NCI-H1436 treated with DMSO at 0.1 percent for 48 hours (cell line): ENCODE measurements at places on chromosomes 1 and 21.

- DNase-seq, result no peak
Observed at GRCh38 chr1:20589331-20590278, 708 bp downstream of the CDA start.

DNA sequence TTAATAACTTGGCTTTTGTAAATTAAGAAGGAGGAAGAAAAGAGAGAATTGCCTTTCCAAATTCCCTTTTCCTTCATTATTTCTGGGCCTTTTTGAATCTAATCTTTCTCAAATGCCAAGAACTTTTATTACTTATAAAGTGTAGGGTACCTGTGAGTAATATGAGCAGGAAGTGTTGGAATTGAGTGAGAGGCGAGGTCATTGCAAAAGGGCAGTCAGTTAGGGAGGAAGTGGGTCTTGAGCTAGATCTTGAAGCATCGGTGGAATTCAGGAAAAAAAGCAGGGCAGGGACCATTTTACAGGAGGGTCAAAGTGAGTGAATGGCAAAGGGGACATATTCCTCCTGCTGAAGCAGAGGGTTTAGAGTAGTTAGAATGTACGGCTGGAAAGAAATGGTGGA, 23.4 kb downstream of the DDI2 start:
- DNase-seq, result no peak

DNA sequence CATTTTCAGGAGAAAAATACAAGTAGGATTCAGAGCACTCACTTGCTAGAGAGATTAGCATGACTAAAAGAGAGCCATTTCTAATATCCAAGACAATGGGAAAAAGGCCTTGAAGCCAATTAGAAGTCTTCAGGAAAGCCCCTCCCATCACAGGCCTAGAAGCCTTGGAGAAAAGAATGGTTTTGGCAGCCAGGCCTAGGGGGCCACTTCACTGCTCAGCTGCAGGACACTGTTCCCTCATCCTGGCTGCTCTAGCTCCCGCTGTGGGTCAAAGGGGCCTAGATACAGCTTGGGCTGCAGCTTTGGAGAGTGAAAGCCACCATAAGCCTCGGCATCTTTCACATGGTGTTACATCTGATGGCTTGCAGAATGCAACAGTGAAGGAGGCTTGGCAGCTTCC, 62.8 kb downstream of the RGS4 start:
- no peak for DNase-seq

GRCh38 chr1:163672976-163673758, 351.4 kb downstream of the NUF2 start:
- no peak for DNase-seq

DNA sequence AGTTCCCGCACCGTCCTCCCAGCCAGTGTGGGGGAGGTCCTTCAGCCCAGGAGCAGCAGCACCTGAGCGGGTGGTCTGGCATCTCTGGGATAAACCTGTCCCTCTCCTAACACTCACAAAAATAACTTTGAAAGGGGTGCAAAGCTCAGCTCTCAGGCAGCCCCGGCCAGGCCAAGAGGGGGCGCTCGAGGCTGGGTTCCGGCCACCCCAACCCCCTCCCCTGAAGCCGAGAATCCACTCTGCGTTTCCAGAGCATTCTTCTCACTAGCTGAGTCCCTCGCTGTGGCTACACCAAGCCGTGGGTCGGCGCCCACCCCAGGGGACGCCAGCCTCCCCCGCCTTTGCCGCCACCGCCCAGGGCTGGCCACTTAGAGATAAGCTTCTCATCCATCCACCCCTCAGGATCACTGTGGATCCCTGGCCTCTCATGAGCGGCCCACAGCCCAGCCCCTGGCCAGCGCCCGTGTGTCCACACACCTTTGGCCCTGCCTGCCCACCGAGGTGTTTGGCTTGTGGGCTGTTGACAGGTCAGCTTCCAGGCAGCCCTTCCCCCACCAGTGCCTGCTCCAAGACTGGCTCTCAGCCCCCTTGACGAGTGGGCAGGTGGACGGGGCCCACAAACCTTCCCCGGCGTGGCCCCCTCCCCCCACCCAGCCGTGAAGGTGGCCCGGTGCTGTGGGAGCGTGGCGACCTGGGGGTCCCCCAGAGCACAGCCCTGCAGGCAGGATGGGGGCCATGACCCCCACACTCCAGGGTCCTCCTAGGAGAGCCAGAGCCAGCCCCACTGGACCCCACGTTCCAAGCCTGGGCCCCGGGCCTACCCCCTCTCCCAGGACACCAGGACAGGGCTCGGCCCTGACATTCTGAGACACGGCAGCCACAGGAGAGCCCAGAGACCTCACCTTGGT, 1.9 kb downstream of the FTCD start:
- no peak for DNase-seq

GRCh38 chr1:163414778-163415177, 93.0 kb downstream of the NUF2 start:
- DNase-seq, result no peak

DNA sequence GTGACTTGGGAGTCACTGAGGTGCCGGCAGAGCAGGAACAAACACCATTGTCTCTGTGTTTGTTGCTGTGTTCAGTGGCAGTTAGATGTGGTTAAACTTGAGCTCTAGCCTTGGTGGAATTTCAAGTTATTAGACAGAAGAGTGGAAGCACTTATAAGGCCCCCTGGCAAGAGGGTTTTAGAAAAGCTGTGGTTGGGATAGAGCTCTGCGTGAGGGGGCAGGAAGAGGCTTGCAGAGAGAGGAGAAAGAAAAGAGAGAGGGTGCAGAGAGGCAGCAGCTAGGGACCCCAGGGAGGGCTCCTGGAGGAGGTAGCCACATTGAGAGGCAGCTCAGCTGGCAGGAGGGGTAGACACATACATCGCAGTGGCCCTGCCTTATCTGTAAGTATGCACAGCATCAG, 128.2 kb downstream of the GALNT2 start:
- no peak for DNase-seq

GRCh38 chr1:169202791-169203665, 96.5 kb downstream of the ATP1B1 start:
- no peak for DNase-seq

- DNase-seq, result no peak
Observed at GRCh38 chr1:26278724-26279455, 996 bp upstream of the SH3BGRL3 start.

DNA sequence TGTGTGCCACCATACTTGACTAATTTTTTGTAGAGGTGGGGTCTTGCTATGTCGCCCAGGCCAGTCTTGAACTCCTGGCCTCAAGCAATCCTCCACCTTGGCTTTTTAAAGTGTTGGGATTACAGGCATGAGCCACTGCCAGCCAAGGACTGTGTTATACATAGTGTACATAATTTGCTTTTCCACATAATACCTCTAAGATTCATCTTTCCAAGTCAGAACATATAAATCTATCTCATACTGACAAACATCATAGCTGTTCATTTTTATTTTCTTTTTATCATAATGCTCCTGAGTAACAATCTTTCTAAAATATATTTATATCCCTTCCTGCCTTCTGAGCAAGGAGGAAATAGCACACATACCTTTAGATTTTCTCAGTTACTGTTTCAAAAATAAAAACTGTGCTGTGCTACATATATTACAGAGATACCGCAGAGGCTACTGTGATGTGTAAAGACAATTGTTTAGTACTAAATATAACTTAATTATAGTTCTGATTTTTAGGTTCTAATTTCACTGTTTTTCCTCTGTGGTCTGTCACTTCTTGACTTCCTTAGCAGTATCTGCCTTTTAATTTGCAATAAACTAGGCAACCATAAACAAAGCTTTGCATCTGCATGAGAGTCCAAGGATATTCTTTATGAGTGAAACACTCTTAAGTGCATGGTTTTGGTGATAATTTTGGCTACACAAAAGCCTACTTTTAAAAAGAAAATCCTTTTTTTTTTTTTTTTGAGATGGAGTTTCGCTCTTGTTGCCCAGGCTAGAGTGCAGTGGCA, 59.3 kb downstream of the EYA3 start:
- no peak for DNase-seq

DNA sequence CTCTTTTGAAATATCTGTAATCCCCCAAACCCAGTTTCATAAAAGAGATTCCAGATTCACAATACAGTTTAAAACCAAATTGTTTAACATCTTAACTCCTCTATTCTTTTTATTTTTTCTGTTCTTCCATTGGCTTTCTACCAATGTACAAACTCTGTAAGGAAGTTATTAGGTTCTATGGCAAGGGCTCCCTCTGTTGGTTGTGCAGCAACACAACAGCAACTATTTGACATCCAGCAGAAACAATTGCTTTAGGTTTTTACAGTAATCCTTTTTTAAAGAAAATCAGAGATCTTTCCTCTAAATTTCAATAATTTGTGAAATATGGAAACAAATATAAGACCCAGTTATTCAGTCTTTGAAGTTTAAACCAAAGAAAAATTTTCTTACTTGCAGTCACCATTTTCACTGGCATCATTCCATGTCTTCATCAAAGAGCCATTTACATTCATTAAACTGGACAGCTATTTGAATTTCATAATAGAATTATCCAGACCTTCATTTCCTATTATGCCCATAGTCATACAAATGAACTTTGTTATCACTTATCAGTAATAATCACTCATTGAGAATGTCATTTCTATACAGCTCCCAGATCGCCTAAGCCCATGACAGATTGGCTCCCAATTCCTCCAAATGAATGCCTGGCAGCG, 46.5 kb upstream of the RNF11 start:
- DNase-seq, result peak; percentile 46

GRCh38 chr1:81752840-81753239, 47.9 kb upstream of the ADGRL2 start:
- DNase-seq, result no peak

DNA sequence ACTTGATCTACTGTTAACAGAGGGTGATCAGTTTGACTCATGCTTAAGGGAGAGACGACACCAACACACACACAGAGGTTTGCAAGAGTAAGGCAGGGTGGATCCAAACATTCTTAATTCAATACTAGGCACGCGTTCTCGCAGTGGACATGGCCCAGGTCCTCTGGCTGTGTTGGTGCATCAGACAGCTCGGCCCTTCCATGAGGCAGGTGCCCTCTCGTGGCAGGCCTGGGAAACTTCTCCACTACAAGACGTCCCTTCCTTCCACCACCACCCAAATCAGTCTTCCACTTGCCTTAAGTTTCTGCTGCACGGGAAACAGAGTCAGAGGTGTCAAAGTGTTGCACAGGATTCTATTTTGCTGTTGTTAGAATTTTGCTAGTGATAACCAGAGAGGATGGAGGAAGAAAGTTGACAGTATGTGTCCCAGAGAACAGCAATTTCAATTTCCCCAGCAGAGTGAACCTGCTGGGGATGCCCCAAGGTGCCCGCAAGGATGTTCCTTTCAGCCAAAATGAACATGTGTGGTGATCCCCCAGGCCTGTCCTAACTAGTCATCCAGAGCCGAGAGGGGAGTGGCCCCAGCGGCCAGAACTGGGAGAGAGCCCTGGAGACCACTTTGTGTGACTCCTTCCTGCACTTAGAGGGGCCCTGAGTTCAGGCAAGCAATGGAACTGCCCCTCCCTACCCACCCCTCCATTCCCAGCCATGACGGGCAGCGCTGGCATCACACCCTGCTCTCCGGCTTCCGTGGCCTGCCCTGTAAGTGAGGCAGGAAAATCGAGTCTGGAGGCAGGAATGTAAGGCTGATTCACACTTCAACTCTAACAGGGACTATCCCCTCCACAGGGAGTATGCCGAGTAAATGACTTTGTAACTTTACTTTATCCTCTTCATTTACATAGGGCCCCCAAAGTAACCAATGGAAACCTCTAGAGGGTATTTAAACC, 34.8 kb downstream of the MX1 start:
- DNase-seq, result no peak

DNA sequence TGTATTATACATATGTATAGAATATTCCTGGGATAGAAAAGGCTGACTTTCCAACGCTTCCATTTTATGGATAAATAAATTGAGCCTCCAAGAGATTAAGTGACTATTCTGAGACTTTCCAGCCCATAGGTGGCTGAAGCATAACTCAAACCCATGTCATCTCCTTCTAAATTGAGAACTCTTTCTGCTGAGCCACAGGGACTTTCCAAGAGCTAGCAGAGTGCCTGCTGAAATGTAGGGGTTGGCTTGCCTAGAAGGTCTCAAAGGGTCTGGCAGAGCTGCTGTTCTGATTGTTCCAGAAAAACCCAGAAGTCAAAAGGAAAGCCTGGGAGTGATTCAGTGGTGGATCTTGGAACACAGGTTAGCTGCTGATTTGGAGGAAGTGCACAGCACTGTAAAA, 146.4 kb upstream of the BEND5 start:
- no peak for DNase-seq

GRCh38 chr1:160542303-160542945, 19.4 kb upstream of the SLAMF6 start:
- no peak for DNase-seq
